Stimulated activated CD8-positive, alpha-beta memory T cell treated with anti-CD3 and anti-CD28 coated beads, Interleukin-2, amount 100 ng/mL, for 48 hours (primary cell): ENCODE measurements at places on chromosomes 12 and 14.

DNA sequence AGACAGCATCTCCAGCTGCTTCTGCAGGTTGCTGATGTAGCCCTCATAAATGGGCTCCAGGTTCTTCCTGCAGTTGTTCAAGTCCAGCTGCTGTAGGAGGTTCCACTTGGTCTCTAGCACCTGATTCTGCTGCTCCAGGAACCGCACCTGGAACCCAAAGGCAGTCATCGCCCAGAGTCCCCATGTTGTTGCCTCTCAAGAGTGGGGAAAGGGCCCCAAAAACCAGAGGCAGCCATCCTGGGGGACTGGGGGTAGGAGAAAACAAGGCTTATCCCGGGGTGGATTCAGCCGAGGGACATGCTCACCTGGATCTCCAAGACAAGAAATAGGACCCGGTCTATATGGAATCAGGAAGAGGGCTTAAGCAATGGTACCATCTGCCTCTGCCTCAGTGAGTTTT lies 2.3 kb downstream of the KRT72 start:
- DNase-seq = no peak

DNA sequence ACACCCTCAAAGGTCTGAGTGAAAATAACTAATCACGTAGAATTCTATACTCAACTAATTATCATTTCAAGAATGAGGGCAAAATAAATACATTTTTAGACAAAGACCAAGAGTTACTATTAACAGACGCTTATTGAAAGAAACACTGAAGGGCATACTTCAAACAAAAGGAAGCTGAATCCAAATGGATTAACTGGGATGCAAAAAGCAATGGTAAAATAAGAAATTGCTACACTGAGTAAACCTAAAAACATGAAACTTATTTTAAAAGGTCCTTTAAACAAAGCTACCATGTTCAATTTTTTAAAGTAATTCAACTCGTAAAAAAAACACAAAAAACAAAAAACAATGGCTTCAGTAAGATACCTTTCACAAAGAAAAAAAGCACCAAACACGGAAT lies 28.2 kb downstream of the LRP6 start:
- DNase-seq = no peak

- no peak for DNase-seq
Measured at GRCh38 chr12:54431911-54432814, 13.1 kb upstream of the ITGA5 start.

GRCh38 chr12:124428792-124429281 lies 133.9 kb downstream of the RFLNA start:
- DNase-seq = no peak

DNA sequence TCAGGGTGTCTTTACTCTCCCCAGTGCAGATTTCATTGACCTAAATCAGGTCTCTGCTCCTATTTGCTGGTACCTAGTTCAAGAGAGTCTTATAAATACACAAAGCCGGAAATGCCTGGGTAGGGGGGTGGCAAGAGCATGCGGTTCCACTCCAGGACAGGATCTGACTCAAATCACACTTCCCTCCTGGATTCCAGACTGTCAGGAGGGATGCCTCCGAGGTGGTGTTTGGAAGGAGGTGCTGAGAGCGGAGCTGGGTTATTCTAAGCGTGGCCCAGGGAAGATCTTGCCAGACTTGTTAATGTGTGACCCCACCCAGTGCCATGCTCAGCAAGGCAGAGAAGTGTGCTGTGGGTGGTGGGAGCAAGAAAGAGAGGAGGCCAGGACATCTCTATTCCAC lies 49.8 kb downstream of the B4GALNT3 start:
- no peak for DNase-seq

- DNase-seq = no peak
Measured at GRCh38 chr14:29927376-29928116, at the start of gene PRKD1. Gene PRKD1 (minus strand): TSS chr14:29927847.

DNA sequence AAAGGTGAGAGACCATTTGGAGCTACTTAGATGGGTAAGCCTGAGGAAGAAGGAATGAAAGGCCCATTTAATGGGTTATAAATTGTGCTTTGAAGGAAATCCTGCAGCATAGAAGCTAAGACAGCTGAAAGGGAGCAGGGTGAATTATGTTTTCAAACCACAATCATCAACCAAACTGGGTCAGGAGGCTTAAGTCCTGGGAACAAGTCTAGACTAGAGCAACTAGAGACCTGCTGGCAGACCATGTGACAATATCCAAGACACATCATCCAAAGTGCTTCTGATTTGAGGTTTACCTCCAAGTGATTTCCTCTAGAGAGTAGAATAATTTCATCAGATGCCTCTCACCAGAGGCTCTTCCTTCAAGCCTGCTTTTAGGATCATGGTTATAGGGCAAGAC lies 53.7 kb downstream of the MAP3K9 start:
- DNase-seq = no peak

DNA sequence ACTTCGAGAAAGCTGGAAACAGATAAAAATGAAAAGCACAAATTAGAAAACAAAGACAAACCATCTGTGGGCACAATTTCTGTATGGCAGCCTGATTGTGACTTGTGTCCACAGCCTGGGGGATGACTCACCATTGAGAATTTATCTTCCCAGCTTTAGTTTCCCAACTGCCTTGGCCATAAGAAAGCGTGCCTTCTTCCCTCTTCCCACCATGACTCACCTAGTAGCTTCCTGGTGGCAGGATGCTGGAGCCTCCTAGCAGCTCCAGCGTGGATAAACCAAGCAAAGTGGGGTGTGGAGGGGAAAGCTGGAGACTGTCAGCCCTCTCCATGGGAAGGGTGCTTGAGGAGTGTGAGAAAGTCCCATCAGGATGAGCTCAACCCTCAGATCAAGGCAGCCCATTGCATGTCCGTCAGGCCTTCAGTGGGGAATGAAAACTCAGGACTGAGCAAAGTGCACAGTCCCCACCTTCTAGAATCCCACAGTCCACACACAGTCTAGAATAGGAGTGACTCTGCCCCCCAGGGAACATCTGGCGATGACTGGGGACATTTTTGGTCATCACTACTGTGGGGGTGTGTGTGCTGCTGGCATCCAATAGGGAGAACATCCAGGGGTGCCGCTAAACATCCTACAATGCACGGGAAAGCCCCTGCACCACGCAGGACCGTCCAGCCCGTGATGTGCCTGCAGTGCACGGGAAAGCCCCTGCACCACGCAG lies 22.4 kb upstream of the SERPINA6 start:
- DNase-seq = no peak

GRCh38 chr12:11847539-11847938 lies 198.1 kb downstream of the ETV6 start:
- no peak for DNase-seq

GRCh38 chr14:53955229-53955556 lies 1.4 kb downstream of the BMP4 start:
- no peak for DNase-seq

GRCh38 chr14:96817750-96818666 lies 20.8 kb downstream of the VRK1 start:
- DNase-seq = no peak

DNA sequence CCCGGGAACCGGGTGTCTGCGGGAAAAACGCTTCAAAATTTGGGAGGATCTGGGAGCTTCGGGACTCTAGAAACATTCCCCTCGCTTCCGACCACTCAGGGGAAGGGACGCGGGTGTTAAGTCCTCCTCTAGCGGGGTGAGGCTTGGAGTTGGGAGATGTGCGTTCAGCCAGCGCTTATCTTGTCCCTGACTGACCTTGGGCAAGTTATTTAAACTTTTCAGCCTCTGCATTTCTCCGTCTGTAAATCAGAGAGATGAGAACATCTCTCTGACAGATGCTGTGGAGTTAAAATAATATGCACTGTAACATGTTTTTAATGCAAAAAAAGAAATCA lies 76.9 kb upstream of the ANO4 start:
- no peak for DNase-seq

GRCh38 chr12:107178776-107179175 lies 85.4 kb upstream of the CRY1 start:
- no peak for DNase-seq

- DNase-seq = no peak
Measured at GRCh38 chr12:19641235-19642080, 202.2 kb downstream of the AEBP2 start.

GRCh38 chr12:88860851-88861250 lies 280.6 kb upstream of the KITLG start:
- no peak for DNase-seq

DNA sequence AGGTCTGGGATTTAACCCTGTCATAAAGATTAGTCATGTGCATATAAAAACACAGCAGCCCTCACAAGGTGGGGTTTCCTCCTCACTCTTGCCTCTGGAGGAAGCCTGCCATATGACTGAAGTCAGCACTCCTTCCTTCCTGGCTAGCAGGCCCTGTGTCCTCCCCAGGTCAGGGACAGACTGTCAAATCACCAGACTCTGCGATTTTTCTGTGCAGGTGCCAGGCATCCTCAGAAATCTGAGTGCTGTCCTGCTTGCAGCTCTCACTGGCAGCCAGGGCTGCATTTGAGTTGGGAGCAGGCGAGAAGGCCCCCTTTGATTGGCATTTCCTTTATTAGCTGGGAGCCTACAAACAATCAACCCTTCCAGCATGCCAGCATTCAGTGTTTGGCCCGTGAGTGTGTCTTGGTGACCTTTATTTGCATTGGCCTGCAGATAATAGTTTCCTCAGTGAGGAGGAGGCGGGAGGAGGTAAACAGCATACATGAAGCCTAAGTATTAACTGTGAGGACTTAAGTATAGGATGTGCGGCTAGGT lies 183.8 kb upstream of the ARHGAP5 start:
- DNase-seq = no peak

GRCh38 chr12:49557917-49558215 lies 10.1 kb downstream of the MCRS1 start:
- DNase-seq = no peak

DNA sequence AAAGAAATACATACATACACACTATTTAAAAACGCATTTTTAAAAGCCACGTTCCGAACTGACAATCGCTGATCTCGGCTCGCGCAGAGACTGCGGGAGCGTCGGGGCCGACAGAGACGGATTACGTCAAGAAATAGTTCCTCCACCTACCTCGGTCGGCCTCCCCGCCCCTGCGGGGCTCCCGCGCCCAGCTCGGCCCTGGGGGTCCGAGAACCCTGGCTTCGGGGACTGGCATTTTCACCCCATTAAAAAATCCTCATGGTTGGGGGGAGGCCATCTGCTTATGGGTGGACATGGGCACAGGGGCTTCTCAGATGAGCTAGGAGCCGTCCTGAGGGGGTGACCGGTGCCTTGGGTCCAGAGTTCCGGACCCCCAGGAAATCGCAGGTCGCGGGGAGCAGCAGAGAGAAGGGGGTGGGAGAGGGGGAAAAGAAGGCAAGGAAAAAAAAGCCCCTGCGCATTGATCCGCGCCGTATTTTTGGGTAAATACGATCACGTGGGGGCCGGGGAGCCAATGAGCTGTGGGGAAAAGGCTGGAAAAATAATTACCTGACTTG lies 324 bp upstream of the HOXC9 start:
- no peak for DNase-seq

- no peak for DNase-seq
Measured at GRCh38 chr12:6909421-6910145, 4.8 kb upstream of the ENO2 start.

- no peak for DNase-seq
Measured at GRCh38 chr12:63924781-63925180, 80.3 kb downstream of the SRGAP1 start.

- no peak for DNase-seq
Measured at GRCh38 chr12:65938807-65939206, 114.5 kb downstream of the HMGA2 start.

- no peak for DNase-seq
Measured at GRCh38 chr12:116370886-116371580, 93.5 kb upstream of the MED13L start.

DNA sequence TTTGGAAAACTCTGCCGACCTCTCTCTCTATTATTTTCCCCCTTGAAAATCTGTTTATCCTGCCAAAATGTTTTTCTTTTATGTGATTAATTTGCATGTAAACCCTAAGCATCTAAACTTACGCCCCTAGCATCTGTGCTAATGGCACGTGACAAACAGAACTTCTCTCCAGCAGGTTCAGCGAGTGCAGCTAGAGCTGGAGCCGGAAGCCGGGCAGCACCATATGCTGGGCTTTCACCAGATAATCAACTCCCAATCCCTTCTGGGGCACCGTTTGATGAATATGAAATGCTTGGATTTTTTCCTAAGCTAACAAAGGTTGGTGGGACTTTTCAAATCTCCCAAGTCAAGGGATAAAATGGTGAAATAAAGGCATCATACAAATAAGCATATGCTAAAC lies 667.5 kb upstream of the TMEM132C start:
- no peak for DNase-seq

DNA sequence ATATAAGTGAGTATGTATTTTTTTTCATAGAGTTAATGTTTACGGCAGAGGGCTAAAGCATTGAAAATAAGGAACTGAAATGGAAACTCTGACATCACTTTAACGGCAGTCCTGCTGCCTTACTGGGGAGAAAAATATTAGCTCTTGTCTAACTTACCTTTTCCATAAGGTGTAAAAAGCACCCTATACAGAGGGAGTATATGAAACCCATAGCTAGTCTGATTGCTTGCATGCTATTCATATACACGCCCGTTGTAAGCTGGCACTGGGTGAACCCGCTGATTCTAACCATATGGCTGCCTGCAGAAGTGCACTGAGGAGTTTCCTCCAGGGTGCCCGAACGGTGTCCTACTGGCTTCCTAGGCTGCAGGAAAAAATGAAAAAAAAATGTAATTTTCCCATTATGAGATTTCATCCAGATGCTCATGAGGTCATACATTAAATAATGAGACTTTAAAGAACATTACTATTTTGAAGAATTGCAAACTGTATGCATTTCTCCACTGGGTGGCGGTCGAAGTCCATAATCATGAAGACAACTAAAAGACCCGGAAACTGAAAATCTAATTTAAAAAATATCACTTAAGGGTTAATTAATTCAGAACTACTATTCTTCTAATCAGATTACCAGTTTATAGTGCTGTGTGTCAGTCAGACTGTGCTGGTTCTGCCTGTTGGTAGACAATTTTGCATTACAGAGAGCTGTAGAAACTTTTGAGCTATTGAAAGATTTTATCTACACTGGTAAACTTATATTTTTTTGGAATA lies 144.7 kb downstream of the ALX1 start:
- DNase-seq = no peak

GRCh38 chr14:96221109-96221650 lies 16.5 kb downstream of the BDKRB2 start:
- no peak for DNase-seq

DNA sequence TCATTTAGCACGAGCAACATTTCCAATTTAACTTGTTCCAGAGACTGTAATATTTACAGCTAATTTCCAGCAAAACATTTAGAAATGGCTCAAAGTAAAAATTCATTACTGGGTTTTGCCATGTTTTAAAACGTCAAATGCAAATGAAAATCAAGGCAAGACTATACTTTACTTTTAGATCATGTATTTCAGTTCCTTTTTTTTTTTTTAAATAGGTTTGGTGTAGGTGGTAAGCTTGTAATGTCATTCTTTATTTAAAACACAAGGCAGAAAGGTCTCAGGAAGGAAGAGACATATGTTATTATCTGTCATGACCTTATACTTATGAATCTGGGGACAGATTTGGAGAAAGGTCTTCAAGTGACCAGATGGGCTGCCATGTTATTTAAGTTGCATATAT lies 54.1 kb downstream of the GRIP1 start:
- no peak for DNase-seq
